ENCODE measurements at places on chromosomes 16 and 17. TPM values are rescaled to one million over a fixed set of nuclear protein-coding genes. Genes with fewer than 3 reads are reported as not detected.
A peak's percentile ranks its signal among the peaks of the same experiment; 100 is the strongest.

Gene CDH8
- 2.0 TPM for total RNA-seq

Gene SLC16A6
- total RNA-seq = 1.5 TPM

Gene TNK1
- 1.5 TPM for total RNA-seq

Gene DPEP3
- total RNA-seq = not detected

Gene ZNF750
- not detected for total RNA-seq

Gene NPW
- total RNA-seq = not detected

Gene CHP2
- not detected for total RNA-seq

Gene CLDN6
- 4.1 TPM for total RNA-seq

Gene FBXL16
- not detected for total RNA-seq

Gene NPIPA7
- total RNA-seq = 12.6 TPM

Gene HIRIP3
- 17.3 TPM for total RNA-seq

Gene ZG16
- total RNA-seq = not detected

Gene HYDIN
- 23.6 TPM for total RNA-seq

Gene GPR139
- total RNA-seq = not detected

Gene SEPTIN1
- 1.0 TPM for total RNA-seq

Gene KRT34
- not detected for total RNA-seq

DNA sequence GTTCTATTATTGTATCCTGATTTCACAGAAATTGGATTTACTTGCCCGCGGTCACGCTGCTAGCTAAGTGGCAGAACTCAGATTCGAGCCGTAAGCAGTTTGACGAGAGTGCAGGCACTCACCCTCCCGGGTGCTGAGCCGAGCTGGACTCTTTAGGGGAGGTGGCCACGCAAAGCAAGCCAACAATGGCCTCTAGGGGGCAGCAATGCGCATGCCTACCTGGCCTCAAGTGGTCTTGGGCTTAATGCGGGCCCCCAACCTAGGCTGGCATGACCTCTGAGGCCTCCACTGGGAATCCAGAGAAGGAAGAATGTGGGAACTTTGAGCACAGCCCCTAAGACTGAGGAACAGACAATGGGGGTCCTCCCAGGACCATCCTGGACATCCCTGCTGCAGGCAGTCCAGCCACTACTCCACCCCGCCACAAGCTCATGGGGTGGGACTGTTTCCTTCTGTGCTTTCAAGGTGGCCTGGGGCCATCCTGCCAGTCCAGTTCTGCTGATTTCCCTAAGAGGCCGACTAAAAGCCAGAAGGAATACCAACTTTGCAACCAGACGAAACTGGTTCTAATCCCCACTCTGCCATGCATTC lies 276.5 kb downstream of the XYLT1 start:
- peak; percentile 48 for DNase-seq

DNA sequence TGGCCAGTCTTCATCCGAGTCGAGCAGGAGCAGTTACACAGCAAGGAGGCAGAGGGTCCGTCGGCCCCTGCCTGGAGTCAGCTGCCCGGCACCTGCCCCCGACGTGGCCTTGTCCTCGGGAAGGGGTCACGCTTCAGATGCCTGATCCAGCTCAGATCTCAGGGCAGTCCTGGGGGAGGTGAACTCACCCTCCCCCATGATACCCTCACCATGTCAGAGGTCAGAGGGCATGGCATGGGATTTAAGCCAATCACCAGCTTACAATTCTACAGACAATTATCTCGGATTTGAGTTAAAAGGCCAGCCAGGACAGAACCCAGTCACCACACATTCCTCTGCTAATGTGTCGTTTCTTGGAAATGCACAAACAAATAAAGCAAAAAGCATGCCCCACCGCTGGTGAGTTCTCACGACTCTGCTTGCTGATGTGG lies 211.3 kb downstream of the FOXL1 start:
- DNase-seq = no peak

GRCh38 chr16:85301231-85301630 lies 189.0 kb upstream of the CIBAR2 start:
- DNase-seq = no peak

DNA sequence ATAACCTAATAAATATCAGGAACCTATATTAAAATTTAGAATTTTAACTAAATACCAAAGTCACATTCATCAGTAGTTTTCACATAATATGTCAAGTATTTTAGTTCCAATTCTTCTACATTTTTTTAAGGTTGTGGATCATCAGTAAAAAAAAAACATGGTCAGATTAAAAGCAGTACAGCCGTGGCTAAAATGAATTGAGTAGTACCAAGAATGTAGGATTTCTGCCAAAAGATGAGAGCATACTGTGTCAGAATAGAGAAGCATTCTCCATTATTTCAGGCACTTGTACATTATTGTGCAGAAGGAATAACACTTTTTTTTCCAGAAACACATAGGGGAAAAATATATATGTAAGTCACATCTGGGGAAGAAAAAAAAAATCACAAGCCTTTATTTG lies 1176.1 kb downstream of the CDH11 start:
- no peak for DNase-seq

DNA sequence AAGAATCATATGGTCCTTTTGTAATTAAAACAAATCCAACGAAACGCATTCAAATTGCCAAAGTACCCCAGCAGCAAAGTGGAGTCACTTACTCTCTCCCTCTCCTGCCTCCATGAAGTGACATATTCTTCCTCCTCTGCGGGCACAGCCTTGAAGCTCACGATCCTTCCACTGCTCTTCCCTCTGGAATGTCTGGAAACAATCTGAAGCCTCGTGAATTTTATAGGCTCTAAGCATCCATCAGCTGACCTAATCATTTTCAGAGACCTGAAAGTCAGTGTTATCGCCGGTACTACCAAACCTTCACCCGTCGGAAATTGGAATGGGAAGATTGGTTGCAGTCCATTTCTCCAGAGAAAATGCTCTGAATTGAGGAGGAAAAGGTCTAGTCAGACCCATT lies 134.5 kb upstream of the FOXF1 start:
- DNase-seq = no peak

DNA sequence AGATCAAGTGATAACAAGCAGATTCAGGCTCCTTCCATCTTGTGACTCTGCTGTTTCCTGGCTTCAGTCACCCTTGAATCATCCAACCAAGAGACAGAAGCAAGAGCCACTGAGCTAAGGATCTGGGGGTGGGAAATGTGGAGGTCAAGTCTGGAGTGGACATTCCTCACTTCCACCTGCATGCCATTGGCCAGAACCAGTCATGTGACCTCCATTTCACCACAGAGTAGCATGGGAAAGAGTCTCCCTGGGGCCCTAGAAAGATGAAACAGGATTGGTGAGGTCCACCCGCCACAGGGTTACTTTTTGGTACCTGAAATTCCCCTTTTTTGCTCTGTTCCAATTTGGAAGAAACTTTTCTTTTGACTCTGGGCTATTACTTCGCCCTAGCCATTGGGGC lies 1006.0 kb upstream of the EEF2KMT start:
- no peak for DNase-seq

GRCh38 chr16:65964752-65965151 lies 401.7 kb upstream of the CDH5 start:
- no peak for DNase-seq

- no peak for DNase-seq
Observed at GRCh38 chr16:12625716-12626115, 178.0 kb downstream of the CPPED1 start.

- no peak for DNase-seq
Observed at GRCh38 chr17:693791-694638, 20.6 kb downstream of the VPS53 start.

- no peak for DNase-seq
Observed at GRCh38 chr16:12348733-12349704, 372.5 kb downstream of the SNX29 start.

DNA sequence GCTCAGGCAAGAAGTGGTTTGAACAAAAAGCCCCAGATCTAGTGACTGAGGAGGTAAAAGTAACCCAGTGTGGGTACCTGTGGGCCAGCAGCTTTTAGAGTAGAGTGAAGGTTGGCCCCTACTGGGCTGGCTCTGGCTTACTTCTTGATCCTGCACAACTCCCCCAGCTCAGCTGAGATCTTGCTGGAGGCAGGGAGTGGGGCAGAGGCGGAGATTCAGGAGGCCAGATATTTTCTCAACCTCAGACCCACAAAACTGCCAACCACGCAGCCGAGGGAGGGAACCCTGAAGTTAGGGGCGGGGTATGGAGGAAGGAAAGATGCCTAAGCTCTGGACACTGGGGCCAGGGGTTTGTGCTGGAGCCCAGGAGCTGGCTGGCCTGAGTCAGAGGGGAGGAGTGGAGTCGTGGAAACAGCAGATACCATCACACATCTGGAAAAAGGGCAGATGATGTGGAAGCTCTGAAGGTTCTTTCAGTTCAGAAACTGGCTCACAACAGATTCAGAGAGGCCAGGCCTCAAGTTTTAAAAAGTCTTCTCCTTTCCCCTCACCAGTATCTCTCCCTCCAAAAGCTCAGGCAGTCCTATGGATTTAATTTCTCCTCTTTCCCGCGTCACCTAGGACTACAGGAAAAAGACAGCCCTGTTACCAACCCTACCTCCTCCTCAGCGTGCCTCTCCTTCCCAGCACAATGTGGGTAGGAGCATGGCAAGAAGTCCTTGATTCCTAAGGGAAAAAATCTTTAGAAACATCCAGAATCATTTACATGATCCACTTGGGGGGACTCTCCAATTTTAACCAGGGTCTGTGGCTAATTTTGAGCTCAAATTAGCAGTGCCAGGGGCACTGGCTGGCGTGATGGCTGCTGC lies 48.1 kb downstream of the MYO18A start:
- peak; percentile 74 for DNase-seq

- no peak for DNase-seq
Observed at GRCh38 chr17:46013502-46014165, 14.6 kb downstream of the STH start.

GRCh38 chr16:66026211-66026610 lies 340.3 kb upstream of the CDH5 start:
- DNase-seq = no peak

DNA sequence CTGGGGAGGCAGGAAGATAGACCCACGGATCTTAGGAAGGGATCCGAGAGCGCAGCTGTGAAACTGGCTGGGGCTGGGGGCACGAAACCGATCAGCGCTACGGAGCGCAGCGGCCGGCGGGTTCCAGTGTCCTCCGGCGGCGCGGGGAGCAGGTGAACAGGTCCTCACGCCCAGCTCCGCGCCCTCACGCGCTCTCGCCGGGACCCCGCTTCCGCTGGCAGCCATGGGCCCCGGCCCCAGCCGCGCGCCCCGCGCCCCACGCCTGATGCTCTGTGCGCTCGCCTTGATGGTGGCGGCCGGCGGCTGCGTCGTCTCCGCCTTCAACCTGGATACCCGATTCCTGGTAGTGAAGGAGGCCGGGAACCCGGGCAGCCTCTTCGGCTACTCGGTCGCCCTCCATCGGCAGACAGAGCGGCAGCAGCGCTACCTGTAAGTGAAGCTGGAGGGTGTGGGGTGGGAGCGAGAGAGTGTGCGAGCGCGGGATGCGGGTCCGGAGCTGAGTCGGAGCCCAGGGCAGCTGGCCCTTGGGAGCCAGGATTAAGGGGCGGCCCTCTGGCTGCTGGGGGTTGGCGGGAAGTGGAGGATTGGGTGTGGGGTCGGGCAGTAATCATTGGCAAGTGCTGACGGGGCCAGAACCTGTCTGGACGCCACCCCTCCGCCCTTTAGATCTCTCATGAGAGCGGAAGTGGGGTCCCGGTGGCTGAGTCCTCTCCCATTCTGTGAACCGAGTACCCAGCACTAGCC lies 479 bp downstream of the ITGA3 start:
- DNase-seq = peak; percentile 68

- no peak for DNase-seq
Observed at GRCh38 chr16:5523829-5524228, 426.2 kb upstream of the EEF2KMT start.

DNA sequence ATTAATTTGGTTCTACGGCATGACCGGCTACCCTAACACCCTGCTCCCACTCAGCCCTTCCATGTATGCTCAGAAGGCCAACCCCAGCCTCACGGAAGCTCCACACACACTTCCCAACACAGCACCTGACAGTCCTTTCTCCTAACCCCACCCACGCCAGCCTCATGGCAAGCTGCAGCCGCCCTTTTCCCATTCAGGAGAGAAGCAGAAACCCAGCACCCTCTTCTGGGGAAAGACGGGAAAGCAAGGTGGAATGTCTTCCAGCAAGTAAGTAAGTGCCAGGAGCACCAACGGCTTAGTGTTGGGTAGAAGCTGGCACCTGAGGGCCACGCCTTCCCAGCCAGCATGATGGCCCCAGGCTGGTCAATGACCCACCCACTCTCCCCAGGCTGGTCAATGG lies 32.1 kb downstream of the ABR start:
- DNase-seq = no peak

GRCh38 chr16:77500286-77500598 lies 65.4 kb upstream of the ADAMTS18 start:
- no peak for DNase-seq

DNA sequence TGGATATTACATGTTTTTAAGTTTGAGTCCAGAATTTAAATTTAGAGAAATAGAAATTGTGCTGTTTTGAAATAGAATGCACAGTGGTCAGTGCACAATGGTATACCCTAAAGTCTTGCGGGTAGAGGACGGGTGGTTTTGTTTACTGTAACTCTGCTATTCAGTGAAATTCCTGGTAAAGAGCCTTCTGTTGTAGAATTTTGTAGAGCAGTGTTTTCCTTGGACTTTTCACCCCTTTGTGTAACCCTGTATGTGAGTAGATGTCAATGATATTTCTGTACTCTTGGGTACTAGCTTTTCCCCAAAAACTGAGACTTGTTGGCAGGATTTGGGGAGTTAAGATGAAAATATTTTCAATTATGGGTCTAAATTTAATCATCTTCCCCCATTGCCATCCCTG lies 19.5 kb downstream of the IST1 start:
- DNase-seq = no peak

DNA sequence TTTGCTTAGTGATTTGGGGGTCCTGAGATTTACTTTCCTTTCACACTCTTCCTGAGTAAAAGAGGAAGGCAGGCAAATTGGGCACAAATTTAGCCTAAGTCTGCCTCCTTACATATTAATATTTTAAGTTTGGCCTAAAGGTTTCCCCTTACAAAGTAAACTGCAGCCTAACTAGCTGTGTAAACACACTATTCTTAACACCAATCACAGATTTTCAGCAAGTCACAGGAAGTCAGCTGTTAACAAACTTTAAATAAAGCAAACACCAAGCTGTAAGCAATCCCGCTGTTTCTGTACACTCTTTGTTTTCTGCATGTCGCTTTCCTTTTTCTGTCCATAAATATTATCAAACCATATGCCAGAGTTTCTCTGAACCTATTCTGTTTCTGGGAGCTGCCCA lies 45.1 kb upstream of the ABCC11 start:
- no peak for DNase-seq

GRCh38 chr17:40369923-40370322 lies 5.4 kb upstream of the GJD3 start:
- DNase-seq = no peak

- DNase-seq = no peak
Observed at GRCh38 chr17:57601143-57601735, 143.9 kb downstream of the CCDC182 start.
